ENCODE measurements at places on chromosomes 5 and 9.

DNA sequence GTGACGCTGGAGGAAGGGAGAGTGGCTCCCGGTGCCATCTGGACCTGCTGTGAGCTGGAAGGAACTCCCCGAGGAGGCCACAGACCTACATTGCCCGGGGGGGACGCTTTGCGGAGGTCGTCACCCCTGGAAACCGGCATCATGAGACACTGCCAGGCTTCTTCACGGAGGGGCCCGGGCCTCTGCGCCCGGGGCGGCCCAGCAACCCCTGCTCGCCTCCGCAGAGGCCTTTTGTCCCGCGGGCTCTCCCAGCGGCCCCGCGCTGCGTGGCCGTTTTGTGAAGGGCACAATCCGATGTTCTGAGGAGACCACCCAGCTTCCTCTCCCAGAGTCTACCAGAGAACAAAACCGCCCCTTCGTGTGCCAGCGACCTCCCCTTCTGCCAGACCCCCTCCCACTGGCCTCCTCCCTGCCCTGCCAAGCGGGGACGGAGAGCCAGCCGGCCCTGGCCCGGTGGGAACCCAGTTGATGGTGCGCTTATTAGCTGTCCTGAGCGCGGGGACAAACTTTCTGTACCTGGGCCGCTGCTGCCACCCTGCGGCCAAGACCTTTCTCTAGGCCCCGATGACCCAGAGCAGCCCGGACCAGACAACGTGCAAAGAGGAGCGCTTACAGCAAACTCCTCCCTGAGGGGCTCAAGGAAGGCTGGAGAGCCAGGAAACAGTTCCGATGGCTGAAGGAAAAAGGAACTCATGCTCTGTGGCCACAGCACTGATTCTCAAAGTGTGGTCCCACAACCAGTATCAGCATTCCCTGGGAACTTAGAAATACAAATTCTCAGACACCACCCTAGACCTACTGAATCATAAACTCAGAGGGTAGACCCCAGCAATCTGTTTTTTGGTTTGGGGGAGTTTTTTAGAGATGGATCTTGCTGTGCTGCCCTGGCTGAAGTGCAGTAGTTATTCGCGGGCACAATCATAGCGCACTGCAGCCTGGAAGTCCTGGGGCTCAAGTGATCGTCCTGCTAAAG is 86.7 kb downstream of the SLC1A3 start:
- no peak for DNase-seq

DNA sequence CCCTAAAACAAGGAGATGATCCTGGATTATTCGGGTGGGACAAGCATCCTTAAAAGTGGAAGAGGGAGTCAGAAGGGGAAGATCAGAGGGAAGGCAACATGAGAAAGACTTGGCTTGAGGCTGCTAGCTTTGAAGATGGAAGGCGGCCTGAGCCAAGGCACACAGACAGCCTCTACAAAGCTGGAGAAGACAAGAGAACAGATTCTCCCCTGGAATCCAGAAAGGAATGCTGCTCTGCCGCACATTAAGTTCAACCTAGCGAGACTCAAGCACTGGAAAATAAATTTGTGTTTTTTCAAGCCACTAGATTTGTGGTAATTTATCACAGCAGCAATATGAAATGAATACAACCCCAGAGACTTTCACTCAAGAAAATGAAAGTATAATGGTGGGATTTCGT is 17.9 kb downstream of the SLC36A3 start:
- DNase-seq, result no peak

DNA sequence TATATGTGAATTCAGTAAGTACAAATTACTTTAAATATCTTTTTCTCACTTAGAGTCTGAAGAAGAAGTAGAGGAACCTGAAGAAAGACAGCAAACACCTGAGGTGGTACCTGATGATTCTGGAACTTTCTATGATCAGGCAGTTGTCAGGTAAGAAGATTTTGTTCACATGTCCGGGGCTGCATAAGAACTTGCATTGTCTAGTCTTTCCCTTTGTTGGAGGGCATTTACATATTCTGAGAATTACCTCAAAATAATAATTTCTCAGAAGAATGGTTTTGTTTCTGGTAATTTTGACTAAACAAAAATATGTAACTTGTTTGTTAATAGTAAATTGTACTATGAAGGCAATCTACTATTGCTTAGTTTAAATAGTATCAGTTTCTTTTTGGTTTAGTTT is 23.7 kb downstream of the G3BP1 start:
- no peak for DNase-seq

DNA sequence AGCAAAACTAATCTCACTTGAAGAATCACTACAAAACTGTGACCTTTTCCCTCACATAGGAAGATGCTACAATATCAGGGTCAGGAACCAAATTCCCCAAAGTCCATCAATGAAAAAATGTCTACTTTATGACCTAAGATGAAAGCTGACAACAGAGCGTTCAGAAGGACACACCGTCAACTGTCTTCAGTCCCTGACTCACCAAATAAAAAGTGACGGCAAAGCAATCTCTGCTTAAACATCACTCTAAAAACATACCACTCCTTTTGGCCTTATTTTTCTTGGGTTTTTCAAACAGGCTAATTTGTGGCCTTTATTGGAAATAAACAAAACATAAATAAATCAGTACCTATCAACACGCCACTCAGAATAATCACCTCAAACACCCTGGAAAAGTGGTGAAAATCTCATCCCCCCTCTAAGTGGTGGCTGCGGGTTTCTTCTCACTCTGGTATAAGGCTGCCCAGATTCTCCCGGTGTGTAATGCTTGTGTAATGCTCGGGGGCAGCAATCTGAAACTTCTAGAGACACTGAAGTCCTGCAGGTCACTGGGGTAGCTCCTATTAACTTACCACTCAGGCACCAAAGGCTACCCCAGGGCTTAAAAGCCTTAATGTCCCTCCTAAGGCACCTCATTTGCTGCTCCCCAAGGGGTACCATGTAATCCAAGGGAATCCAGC is 29.5 kb downstream of the SEMA4D start:
- no peak for DNase-seq

DNA sequence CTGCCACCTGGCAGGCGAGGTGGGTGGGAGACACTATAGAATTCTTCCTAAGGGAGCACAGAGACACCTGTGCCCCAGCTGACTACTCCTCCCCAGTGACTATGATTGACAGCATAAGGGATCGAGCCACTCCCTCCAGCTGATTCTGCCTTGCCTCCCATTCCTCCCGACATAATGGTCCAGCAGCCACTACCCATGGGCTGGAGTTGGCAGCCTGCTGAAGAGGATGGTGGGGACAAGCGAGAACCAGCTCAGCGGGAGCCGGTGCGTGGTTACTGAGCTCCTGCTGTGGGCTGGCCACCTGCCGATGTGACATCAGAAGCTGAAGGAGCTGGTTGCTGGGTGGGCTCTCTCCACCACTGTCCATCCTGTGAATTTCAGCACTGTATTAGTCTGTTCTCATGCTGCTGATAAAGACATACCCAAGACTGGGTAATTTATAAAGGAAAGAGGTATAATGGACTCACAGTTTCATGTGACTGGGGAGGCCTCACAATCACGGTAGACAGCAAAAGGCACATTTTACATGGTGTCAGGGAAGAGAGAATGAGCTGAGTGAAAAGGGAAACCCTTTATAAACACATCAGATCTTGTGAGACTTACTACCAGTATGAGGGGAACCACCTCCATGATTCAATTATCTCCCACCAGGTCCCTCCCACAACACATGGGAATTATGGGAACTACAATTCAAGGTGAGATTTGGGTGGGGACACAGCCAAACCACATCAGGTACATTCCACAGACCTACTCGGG is 12.1 kb upstream of the NCS1 start:
- no peak for DNase-seq
